ENCODE measurements at places on chromosomes 7 and 10.

GRCh38 chr7:11206177-11206899 lies 232.7 kb downstream of the PHF14 start:
- no peak for ATAC-seq

DNA sequence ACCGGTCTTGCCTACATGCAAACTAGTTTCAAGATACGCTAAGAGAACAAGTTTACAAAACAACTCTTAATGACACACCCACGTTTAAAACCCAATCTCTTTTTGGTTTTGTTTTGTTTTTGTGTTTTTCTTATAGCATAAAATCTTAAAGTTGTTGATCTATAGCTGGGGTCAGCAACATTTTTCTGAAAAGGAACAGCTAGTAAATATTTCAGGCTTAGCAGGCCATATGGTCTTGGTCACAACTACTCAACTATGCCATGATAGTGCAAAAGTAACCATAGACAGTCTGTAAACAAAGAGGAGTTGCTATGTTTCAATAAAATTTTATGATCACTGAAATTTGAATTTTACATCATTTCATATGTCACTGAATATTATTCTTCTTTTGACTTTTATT lies 327.4 kb downstream of the AGMO start:
- no peak for ATAC-seq

DNA sequence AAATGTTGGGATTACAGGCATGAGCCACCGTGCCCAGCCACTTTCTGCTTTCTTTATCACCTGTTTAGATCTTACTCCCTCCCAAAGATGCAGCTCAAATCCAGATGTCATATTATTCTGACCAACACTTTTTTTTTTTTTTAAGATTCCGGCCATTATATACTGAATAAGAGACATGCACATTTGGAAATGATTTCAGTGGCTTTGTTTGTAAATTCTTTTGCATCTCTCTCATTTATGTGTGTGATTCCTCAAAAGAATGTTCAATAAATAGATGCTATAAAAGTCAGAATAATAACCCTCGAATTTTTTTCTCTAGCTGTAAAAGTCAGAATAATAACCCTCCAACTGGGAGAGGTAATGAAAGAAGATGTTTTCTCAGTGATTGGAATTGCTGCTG lies 25.4 kb downstream of the HECW1 start:
- ATAC-seq: no peak

DNA sequence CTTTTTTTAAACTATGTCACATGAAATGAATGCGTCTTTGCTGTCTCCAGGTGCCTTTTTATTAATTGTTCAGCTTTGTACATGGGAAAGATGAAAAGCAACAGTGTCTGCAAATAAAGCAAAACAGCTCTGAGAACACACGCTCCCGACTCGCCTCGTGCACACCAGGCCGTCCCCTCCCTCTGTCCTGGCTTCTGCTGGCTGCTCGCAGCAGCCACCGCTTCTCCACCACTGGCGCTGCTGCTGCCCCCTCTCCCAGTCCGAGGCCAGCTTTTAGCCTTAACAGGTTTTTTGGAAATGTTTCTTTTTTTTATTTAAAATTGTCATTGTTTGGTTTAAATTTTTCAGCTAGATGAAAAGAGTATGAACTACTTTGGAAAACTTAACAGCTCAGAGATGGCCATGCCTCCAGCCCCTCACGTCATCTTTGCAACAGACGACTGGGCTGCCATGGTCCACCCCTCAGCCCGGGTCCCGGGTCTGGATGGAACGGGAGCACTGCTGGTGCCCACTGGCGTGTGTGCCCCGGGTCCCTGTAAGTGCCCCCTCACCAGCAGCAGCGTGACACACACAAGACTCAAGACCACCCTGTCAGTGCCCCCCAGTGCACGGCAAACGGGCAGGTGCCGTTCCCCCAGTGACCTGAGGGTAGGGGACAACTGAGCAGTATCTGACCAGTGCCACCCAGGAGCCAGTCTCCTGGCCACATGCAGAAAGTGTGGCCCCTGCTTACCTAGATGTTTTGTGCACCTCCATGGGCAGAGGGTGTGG lies 415.6 kb upstream of the FOXK1 start:
- ATAC-seq: no peak

GRCh38 chr10:94397549-94398370 lies 4.6 kb upstream of the TBC1D12 start:
- no peak for ATAC-seq

GRCh38 chr7:43111630-43112458 lies 603 bp upstream of the HECW1 start:
- no peak for ATAC-seq

DNA sequence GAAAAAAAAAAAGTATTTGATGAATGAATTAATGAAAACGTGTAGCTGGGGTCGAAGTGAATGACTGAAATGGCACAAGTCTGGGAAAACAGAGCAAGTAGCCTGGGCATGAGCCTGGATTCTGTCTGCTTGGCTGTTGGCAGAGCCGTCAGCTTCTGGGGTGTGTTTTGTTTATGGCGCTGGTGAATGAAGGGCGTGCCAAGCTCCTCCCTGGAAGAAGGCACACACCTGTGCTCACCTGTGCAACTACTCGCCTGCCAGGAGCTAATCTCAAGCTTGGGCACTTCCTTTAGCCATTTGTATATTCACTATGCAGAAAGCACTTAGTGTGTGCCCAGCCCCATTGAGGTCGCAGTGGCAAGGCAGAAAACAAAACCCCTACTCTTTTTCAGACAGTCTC lies 74.1 kb downstream of the GTF2IRD1 start:
- no peak for ATAC-seq

- ATAC-seq: no peak
These were observed 4.1 kb upstream of the HMX2 start for GRCh38 chr10:123143825-123144168.

- no peak for ATAC-seq
These were observed 500.2 kb upstream of the GALNT17 start for GRCh38 chr7:70631718-70632117.

DNA sequence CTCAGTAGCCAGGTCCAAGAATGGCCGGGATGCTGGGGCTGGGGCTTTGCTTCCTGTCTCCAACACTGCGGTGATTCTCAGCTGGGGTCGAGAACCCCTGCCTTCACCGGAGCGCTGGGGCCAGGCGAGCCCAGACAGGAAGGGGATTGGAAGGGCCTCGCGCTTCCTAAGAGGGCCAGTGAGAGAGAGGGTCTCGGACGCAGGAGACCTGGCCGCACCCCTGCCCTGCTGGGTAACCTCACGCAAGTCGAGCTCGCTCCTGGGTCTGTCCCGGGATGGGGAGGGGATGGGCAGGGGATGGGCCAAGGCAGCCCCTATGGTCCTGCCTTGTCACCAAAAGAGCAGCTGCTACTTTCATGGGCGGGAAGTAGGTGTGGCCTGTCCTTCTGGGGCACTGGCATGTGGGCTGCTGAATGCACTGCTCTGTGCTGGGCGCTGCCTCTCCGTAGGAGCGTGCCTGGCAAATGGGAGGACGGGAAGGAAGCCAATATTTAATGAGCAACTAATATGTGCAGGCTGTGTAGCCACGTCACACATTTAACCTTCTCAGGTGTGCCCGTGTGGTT lies 20.0 kb downstream of the KCNK18 start:
- no peak for ATAC-seq

DNA sequence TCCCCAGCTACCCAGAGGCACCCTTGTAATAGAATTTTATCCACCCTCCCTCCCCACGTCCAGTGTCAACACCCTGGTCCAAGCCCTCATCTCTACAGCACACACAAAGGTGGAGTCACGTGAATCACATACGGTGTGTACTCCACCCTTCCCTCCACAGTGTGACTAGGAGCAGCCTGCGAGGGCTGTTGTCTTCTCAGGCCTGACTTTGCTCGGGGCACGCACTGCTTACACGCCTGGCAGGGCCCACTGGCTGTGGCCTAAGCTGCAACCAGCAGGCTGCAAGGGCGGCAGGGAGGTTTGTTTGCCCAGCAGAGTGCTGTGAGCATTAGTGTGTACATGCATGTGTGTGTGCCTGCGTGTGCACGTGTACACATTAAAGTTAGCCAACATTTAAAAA lies 93.7 kb downstream of the COBL start:
- no peak for ATAC-seq

GRCh38 chr7:23242321-23242720 lies 4.3 kb upstream of the GPNMB start:
- ATAC-seq: no peak

DNA sequence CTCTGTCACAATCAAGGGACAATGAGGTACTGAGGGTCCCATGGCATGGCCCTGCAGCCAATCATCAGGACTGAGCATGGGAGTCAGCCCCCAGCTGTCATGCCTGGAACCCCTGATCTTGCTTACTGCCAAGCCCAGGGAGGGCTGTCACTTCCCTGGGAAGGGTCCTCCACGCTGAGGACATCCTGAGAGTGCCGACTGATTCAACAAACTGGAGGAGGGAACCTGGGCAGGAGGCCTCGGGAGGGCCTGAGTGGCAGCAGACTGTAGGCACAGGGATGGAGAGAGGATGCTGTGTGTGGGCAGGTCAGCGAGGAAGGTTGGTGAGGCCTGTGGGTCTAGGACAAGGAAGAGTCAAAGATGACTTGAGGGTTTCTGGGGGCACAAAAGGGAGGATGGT lies 154.3 kb downstream of the ZNF248 start:
- ATAC-seq: no peak

GRCh38 chr10:45429790-45430189 lies 55.8 kb downstream of the ALOX5 start:
- ATAC-seq: no peak

DNA sequence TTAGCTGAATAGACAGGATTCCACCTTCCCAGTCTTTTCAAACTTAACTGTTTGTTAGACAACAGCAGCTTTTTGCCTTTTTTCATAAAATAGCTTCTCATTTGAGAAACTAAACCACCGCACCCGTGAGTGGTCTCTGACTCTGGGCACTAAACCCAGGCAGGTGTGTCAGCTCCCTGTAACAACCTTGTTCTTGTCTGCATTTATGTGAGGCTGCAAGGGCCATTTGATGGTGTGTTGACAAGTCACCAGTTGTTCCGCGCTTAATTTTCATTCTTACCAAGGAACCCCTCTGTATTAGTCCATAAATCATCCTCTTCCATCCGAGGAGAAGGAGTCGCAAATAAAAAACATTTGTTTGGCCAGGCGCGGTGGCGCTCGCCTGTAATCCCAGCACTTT lies 1.5 kb downstream of the STOX1 start:
- ATAC-seq: no peak

DNA sequence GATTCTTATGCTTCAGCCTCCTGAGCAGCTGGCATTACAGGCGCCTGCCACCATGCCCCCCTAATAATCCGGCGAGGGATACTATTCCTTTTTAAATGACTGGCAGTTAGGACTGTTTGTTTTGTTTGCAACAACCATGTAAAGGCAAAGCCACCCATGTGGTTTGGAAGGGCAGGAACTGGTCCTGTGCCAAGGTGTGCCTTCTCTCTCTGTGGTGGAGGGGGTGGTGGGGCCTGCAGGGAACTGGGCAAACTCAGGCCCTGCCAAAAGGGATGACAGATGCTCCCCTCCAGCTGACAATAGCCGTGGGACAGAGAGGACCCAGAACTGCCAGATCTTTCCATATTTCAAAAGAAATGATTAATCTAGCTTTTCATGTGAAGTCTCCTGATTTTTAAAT lies 23.5 kb upstream of the WAPL start:
- no peak for ATAC-seq

Measured in stimulated activated memory B cell treated with anti-CD40 and anti-IgM and Interleukin-4, amounts not matched to agents 10 μg/mL and 1 μg/mL and 100 μg/mL, for 72 hours (primary cell).